Activated T-helper 1 cell treated with Interleukin-2 at 50 U/mL for 16 hours (primary cell): ENCODE measurements at places on chromosomes 2 and 18.

DNA sequence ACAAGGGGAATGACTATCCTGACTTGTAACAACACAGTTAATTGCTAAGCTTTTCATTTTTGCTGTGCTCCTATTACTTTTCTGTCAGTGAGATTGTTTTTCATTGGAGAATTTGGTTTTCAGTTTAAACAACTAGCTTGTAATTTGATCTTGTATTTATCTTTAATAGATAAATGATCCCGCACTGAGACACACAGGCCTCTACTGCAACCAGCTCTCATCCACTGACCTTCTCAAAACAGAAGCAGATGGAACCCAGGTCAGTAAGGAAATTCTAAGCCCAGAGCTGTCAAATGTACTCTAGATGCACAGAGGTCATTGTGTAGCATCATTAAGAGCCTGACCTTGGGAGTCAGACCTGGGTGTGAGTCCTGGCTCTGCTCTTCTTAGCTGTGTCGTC, 30.7 kb downstream of the PTRHD1 start:
- no peak for DNase-seq

DNA sequence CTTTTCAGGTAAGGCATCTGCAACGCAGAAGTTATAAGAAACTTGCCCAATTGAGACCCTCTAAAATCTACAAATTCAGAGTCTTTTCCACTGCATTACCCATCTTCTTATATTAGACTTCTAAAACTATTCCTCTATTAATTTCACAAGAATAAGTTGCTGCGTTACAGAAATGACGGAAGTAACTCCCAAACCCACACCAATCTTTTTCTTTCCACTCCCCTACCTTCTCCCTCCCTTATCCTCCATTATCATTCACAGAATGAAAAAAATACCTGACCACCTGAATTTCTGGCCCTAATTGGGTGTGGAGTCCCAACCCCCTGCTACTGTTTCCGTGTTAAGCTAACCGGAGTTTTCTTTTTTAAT, 689 bp downstream of the RPRD1A start:
- DNase-seq = no peak

- no peak for DNase-seq
Observed at GRCh38 chr2:240432820-240433801, 2.4 kb upstream of the GPC1 start.

DNA sequence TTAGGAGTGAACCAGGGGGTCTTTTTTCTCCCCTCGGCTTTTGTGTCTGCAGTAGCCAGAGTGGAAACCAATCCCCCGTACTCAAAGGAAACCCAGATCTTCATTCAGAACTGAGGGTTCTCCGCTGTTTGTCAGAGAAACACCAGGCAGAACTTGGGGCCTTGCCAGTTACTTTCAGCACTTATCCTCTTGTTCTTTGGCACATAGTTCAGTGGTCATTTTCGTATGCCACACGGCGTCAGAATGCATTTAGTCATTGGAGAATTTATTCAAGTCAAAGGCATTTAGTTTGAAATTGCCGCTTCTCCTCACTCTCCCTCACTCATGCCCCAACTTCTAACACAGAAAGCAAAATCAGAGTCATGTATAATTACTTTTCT, 102.9 kb downstream of the CABLES1 start:
- DNase-seq = no peak

- DNase-seq = no peak
Observed at GRCh38 chr18:50836521-50836957, 16.7 kb upstream of the MRO start.

DNA sequence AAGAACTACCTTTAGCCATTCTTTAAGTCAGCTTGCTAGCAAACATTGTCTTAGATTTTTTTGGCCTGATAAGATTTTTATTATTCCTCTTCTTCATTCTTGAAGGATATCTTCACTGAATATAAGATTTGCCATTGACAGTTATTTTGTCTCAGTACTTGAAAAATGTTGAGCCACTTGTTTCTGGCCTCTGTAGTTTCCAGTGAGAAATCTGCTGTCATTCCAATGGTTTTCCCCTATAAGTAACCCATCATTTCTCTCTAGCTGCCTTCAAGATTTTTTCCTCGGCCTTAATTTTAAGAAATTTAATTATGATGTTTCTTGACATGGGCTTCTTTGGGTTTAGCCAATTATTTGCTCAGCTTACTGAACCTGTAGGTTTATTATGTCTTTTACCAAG, 32.6 kb downstream of the ACOXL start:
- DNase-seq = no peak

DNA sequence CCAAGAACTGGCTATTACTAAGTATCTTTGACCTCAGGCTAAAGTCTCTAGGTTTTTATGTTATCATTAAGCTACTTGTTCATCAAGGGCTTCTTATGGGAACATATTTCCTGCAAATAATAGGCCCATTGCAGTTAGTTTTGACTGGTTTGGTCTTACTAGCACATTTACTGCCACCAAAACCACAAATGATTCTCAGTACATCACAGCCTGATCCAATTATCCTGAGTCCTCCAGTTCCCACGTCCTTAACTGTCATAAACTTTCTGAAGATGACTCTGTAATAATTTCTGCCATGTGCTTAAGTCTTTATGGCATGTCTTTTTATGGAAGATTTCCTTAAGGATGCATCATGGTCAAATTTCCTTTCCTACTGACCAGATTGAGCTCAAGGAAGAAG, 123.3 kb upstream of the TANK start:
- DNase-seq = no peak

DNA sequence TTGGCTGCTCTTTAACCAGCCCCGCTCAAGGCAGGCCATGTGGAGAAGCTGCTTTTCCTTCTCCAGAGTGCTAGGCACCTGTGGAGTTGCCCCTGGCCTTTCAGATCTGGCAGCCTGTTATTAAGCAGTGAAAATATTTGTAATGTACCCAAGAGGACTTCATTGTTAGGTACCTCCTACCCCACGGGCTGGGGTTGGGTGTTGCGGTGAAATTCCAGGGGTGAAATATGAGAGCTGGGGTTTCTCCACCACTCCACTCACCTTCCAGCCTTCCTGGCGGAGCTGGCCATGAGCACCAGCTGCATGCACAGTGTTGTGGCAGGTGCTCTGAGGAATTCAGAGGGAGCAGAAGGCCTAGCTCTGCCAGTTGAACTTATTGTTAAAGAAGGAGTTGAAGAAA, 39.1 kb downstream of the NTSR2 start:
- no peak for DNase-seq

DNA sequence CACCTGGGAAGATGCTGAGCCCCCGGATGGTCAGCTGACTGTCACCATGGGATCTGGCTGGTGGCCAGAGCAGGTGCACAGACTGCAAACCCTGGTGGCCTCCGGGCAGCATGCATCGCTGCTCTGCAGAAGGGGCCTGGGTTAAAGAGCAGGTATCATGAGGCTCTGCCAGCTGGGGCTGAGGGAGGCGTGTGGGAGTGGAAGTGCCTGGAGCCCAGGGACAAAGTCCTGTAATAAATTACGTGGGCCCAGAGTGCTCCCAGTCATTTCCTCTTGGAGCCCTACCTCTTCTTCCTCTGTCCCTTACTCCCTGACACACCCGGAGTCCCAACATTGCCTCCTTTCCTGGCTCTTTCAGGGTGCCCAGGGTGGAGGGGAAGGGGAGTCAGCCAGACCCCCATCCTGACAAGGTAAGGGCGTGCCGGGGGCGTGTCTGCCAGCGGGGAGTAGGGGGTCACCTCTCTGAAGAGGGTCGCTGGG, at the start of gene MYO7B:
TSS of gene MYO7B (plus strand) at position 262 of the 480 bp plus-strand sequence. CDS start 24,040 bp downstream, outside the sequence.
- DNase-seq = no peak
